ENCODE measurements at places on chromosomes 1 and 21. TPM values are rescaled to one million over a fixed set of nuclear protein-coding genes. Genes with fewer than 3 reads are reported as not detected.

DNA sequence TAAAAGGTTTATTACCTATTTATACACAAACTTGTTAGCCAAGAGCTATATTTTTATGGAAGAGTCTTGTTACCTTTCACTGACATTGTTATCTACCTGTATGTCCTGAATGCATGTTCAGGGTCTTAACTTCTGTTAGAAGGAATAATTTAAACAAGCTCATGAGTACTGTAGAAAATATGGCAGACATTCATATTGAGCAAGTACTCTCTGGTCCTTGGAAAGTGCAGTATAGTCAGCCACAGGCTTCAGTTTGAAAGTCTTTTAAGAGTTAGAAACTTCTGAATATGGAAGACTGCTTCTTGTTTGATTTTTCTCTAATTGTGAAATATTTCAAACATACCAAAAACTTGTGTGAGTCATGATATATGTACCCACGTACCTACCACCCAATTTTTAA lies 16.6 kb downstream of the DIP2A start:
- no peak for DNase-seq

GRCh38 chr1:98813738-98814309 lies 152.3 kb downstream of the SNX7 start:
- DNase-seq = no peak

- no peak for DNase-seq
Observed at GRCh38 chr1:189851806-189852367, 625.8 kb downstream of the BRINP3 start.

GRCh38 chr1:58779801-58780382 lies 4.0 kb downstream of the JUN start:
- no peak for DNase-seq

- no peak for DNase-seq
Observed at GRCh38 chr1:222370081-222370912, 177.6 kb downstream of the HHIPL2 start.

GRCh38 chr1:164092603-164093353 lies 466.2 kb upstream of the PBX1 start:
- DNase-seq = peak; percentile 17

DNA sequence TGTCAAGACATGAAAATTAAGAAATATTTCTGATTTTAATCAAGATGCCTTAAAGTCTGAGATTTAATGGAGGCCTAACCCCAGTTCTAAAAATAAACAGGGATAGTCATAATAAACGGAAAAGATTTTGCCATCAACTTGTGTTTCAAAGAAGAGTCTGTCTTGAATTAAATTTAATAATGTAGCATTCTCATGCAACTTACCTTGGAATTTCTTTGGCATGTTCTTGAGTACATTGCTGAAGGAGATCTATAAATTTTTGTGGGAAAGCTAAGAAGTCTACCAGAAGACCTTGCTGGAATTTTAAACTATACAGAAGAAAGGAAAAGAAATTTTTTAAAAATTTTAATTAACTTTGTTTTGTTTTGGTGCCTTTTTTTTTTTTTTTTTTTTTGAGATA lies 10.6 kb downstream of the SASS6 start:
- no peak for DNase-seq

- DNase-seq = peak; percentile 70
Observed at GRCh38 chr1:112704391-112704933, 2.5 kb downstream of the RHOC start.

GRCh38 chr1:156899956-156900718 lies 6.6 kb downstream of the PEAR1 start:
- no peak for DNase-seq

- DNase-seq = peak; percentile 15
Observed at GRCh38 chr21:29235714-29236197, 63.0 kb upstream of the BACH1 start.

- peak; percentile 99 for DNase-seq
Observed at GRCh38 chr1:53945433-53946251, at the start of gene IFT25. Gene IFT25, minus strand, starts transcription at chr1:53945699. Its CDS starts 5,617 bp downstream, at chr1:53940082.

- no peak for DNase-seq
Observed at GRCh38 chr21:42385619-42386018, 10.2 kb downstream of the TMPRSS3 start.

CBR3 gene
- total RNA-seq = 13.5 TPM

GRCh38 chr1:16924216-16924918 lies 2.6 kb downstream of the CROCC start:
- DNase-seq = no peak

DNA sequence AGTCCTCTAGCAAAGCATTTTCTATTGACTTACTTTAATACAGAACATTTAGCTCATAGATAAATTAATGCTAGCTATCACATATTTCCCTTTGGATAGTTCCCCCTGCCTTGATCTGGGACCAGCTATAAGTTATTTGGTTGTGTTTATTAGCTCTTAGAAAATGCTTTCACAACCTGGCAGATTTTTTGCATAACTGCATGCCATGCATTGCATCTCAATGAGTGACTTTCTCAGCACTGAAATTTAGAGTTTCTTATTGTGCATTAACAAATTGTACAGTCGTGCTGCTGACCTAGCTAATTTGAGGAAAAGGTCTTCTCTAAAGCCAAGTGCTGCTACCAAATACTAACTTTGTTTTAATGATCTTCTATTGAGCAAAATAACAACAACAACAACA lies 164.8 kb downstream of the PLPPR5 start:
- no peak for DNase-seq

All from activated CD8-positive, alpha-beta T cell treated with anti-CD3 and anti-CD28 coated beads for 36 hours (primary cell).